ENCODE measurements at places on chromosomes 5 and 9. TPM values are rescaled to one million over a fixed set of nuclear protein-coding genes. Genes with fewer than 3 reads are reported as not detected.

Gene IER5L
- total RNA-seq: 0.92 TPM

Gene DBH
- total RNA-seq: not detected

Gene ZNF608
- total RNA-seq: 27.4 TPM

Gene FOXD4L6
- total RNA-seq: not detected

Gene ACOT12
- total RNA-seq: not detected

Gene PTCD2
- total RNA-seq: 13.2 TPM

Gene CSF2
- total RNA-seq: not detected

DNA sequence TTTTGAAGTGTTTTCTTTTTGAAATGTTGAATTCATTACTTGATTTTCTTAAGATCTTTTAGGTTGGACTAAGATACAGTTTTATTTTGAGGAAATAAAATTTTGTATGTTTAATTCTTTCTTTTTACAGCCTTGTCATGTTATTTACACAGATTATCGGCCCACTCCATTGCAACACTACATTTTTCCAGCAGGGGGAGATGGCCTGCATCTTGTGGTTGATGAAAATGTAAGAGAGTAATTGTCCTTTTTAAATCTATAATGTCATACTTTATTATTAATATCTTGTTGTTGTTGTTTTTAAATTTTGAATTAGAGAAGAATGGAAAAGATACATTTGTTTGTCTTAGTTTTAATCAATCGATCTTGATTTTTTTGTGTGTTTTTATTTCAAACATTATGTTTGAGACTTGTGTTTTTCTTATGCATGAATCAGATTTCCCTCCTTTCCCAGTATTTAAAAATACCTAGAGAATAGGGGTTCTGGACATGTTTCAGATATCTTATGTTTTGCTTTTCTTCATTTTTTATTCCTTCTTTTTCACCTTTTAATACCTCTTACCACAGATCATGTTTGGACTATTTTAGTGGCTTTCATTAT, 36.7 kb downstream of the MTREX start:
- DNase-seq: no peak
- no peak overlapping the region for H3K4me3 ChIP-seq
- H3K27ac ChIP-seq: no peak overlapping the region
- no peaks in the 10 kb centered on the region for H3K4me1 ChIP-seq
- peaks cover 56% of the 10 kb centered on the region for H3K36me3 ChIP-seq
- no peaks in the 10 kb centered on the region for H3K27me3 ChIP-seq

DNA sequence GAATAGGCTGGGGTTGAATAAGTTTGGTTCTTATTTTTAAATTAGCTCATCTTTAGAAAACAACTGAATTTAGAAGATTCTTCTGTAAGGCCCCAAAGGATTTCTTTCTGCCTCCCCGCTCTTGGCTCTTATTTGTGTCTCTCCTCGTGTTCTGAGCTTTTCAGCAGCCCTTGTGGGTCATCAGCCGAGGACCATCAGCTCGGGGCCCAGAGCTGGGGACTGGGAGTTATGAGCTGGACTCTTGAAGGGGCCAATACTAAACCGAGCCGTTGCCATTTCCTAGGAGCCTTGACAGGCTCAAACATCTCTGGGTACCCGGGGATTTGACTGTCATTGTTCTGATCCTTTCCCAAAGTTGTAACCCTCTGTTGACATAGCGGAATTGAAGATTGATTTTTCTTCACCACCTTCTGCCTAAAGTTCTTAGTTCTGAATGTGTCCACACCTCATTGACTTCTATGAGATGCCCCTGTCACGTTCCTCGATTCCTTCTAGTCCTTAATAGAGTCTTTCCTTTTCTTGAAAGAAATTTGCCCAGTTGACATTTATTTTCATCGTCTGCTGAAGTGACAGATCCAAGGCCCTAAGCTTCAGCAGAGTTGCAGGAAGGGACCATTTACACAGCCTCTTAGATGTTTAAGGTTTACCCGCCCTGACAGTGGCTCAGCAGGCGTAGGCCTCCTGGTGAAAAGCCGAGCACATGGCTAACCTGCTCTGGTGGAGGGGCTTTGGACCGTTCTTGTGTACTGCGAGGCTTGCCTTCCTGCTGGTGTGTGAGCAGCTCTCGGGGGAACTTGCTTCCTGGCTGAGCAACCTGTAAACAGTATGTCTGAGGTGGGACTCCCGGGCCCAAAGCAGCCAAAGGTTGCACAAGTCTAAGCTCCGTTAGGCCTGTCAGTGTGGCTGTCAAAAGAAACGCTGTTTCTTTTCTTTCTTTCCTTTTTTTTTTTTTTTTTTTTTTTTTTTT, 24.0 kb downstream of the ABL1 start:
- H3K36me3 ChIP-seq: no peaks in the 10 kb centered on the region
- H3K27me3 ChIP-seq: no peaks in the 10 kb centered on the region
- peaks cover 19% of the 10 kb centered on the region for H3K4me1 ChIP-seq
- peak overlapping the region; percentile 71 for H3K27ac ChIP-seq

DNA sequence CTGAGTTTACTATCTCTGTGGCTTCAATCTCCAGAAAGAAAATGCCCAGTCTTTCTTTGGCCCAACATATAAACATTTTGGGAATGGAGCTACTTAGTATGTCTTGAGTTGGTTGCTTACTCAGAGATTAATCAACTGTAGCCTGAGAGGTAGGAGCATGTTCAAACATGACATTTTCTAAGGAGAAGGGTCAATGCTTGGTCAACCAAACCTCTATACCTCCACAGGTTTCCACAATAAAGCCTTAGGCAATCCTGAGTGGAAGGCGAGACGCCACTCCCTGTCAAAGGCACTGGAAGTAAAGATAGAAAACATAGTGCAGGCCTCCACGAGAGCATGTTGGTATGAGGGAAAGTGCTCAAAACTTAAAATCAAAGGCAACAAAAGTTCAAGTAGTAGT, 411.4 kb downstream of the KCTD16 start:
- no peaks in the 10 kb centered on the region for H3K36me3 ChIP-seq
- H3K27me3 ChIP-seq: no peaks in the 10 kb centered on the region
- no peak overlapping the region for H3K4me3 ChIP-seq
- H3K27ac ChIP-seq: no peak overlapping the region

- H3K4me1 ChIP-seq: no peaks in the 10 kb centered on the region
- no peaks in the 10 kb centered on the region for H3K36me3 ChIP-seq
- DNase-seq: no peak
- no peak overlapping the region for H3K27ac ChIP-seq
These were observed 11.8 kb upstream of the ADAMTS2 start for GRCh38 chr5:179357031-179357430.

GRCh38 chr9:127847833-127848755, 6.4 kb downstream of the ENG start:
- H3K4me3 ChIP-seq: no peak overlapping the region
- H3K27me3 ChIP-seq: no peaks in the 10 kb centered on the region
- peaks cover 25% of the 10 kb centered on the region for H3K4me1 ChIP-seq

DNA sequence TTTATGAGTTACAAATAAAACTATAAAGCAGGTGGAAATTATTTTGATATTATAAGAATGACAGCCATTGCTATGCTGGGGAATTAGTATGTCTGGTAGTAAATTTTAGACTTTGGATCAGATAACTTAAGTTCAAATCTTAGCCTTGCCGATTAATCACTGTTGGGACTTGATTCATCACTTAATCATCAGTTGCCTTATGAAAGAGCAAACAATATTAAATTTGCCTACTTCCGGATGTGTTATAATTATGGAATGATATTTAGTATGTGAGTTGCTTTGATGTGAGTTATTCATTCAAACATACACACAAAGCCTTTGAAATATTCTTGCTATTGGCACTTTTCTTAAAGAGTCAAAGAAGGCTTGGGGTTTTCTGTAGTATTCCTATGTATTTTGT, 717.7 kb downstream of the BRINP1 start:
- H3K27ac ChIP-seq: no peak overlapping the region
- no peak for DNase-seq
- no peak overlapping the region for H3K4me3 ChIP-seq
- no peaks in the 10 kb centered on the region for H3K4me1 ChIP-seq
- no peaks in the 10 kb centered on the region for H3K36me3 ChIP-seq
- no peaks in the 10 kb centered on the region for H3K27me3 ChIP-seq

- H3K27ac ChIP-seq: no peak overlapping the region
- H3K27me3 ChIP-seq: no peaks in the 10 kb centered on the region
- H3K4me3 ChIP-seq: no peak overlapping the region
- no peaks in the 10 kb centered on the region for H3K36me3 ChIP-seq
- H3K4me1 ChIP-seq: peaks cover 17% of the 10 kb centered on the region
These were observed 72.9 kb downstream of the ARSB start for GRCh38 chr5:78912085-78912771.

- no peaks in the 10 kb centered on the region for H3K27me3 ChIP-seq
- H3K4me3 ChIP-seq: no peak overlapping the region
- H3K4me1 ChIP-seq: peaks cover 5% of the 10 kb centered on the region
These were observed 95.9 kb upstream of the TNC start for GRCh38 chr9:115213818-115214334.

DNA sequence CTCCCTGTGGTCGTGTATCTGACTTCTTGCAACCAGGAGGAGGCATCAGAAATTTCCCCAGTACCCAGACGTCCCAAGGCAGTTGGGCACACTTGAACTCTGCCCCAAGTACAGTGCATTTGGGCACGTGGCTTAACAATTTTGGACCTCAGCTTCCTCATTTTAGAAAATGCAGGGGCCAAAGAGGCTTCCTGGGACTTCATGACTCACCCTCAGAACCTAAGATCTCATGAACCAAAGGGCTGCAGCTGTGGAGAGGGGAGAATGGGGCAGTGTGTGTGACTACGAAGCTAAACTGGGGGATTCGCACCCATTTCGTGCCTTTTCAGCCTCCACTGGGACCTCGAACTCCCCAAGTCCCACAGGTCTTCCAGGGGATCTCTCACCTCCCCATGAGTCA, 59.2 kb downstream of the SYK start:
- no peak overlapping the region for H3K27ac ChIP-seq
- H3K4me1 ChIP-seq: no peaks in the 10 kb centered on the region
- H3K27me3 ChIP-seq: no peaks in the 10 kb centered on the region
- DNase-seq: no peak
- no peak overlapping the region for H3K4me3 ChIP-seq

GRCh38 chr5:76177978-76178377, 94.8 kb downstream of the SV2C start:
- H3K27me3 ChIP-seq: no peaks in the 10 kb centered on the region
- no peak for DNase-seq
- H3K4me3 ChIP-seq: no peak overlapping the region
- no peak overlapping the region for H3K27ac ChIP-seq
- H3K4me1 ChIP-seq: no peaks in the 10 kb centered on the region
- H3K36me3 ChIP-seq: no peaks in the 10 kb centered on the region

DNA sequence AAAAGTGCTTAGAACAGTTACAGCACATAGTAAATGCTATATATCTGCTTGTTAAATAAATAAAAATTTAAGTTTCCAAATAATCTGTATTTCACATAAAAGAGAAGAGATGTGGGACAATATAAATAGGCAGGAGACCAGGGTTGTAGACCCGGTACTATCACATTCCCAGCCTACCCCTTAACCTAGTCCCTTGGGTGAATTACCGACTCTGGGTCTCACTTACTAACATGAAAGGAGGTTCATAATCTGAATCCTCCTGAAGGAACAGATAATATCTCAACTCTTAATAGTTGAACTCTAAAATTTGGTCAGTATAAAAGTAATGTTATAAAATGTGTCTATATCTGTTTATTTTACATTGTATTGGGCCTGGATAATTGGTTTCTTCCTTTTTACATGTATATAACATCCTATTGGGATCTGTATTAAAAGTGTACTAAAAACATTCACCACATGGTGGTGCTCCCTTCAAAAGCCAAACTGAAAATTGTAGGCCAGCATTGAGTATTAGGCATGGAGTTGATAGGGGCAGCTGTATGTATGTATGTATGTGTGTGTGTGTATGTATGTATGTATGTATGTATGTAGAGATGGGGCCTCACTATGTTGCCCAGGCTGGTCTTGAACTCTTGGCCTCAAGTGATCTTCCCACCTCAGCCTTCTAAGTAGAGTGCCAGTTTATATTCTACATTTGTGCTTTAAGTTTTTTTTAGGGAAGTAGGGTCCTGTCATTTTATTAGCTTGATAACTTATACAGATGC, 64.2 kb upstream of the ABL1 start:
- H3K27ac ChIP-seq: no peak overlapping the region
- DNase-seq: no peak
- H3K4me1 ChIP-seq: peaks cover 10% of the 10 kb centered on the region

GRCh38 chr5:7576023-7576715, 180.2 kb downstream of the ADCY2 start:
- H3K27me3 ChIP-seq: no peaks in the 10 kb centered on the region
- H3K4me1 ChIP-seq: peaks cover 28% of the 10 kb centered on the region
- H3K36me3 ChIP-seq: no peaks in the 10 kb centered on the region
- H3K4me3 ChIP-seq: no peak overlapping the region
- peak overlapping the region; percentile 34 for H3K27ac ChIP-seq

GRCh38 chr5:98816582-98817222, 43.2 kb downstream of the RGMB start:
- DNase-seq: no peak
- no peak overlapping the region for H3K27ac ChIP-seq
- H3K4me1 ChIP-seq: no peaks in the 10 kb centered on the region
- H3K4me3 ChIP-seq: no peak overlapping the region
- no peaks in the 10 kb centered on the region for H3K36me3 ChIP-seq

- H3K4me3 ChIP-seq: peak within 1 kb of the TSS; percentile 79
- H3K27me3 ChIP-seq: no peaks in the 10 kb centered on the region
- no peaks in the 10 kb centered on the region for H3K36me3 ChIP-seq
- H3K27ac ChIP-seq: peak within 1 kb of the TSS; percentile 91
- DNase-seq: peak; percentile 72
These were observed at the start of gene RUSC2 for GRCh38 chr9:35489313-35490154. RUSC2 (plus strand) TSS chr9:35490111; CDS start chr9:35546522, 56,411 bp downstream.

GRCh38 chr5:104599726-104600125, 1037.1 kb upstream of the NUDT12 start:
- H3K27me3 ChIP-seq: no peaks in the 10 kb centered on the region
- H3K27ac ChIP-seq: no peak overlapping the region
- no peak for DNase-seq
- H3K36me3 ChIP-seq: no peaks in the 10 kb centered on the region
- no peaks in the 10 kb centered on the region for H3K4me1 ChIP-seq

- DNase-seq: no peak
- no peaks in the 10 kb centered on the region for H3K36me3 ChIP-seq
- no peak overlapping the region for H3K27ac ChIP-seq
- H3K4me3 ChIP-seq: no peak overlapping the region
- no peaks in the 10 kb centered on the region for H3K4me1 ChIP-seq
These were observed 229.3 kb downstream of the SLF1 start for GRCh38 chr5:94847726-94848125.

- H3K4me3 ChIP-seq: no peak overlapping the region
- H3K27ac ChIP-seq: no peak overlapping the region
- no peaks in the 10 kb centered on the region for H3K4me1 ChIP-seq
- no peaks in the 10 kb centered on the region for H3K27me3 ChIP-seq
These were observed 24.2 kb downstream of the AGXT2 start for GRCh38 chr5:35023391-35024178.

- H3K4me3 ChIP-seq: no peak overlapping the region
- H3K27ac ChIP-seq: no peak overlapping the region
- no peak for DNase-seq
- H3K27me3 ChIP-seq: peaks cover 12% of the 10 kb centered on the region
- H3K36me3 ChIP-seq: no peaks in the 10 kb centered on the region
These were observed 69.3 kb downstream of the KCNIP1 start for GRCh38 chr5:170573114-170573513.

All from gastrocnemius medialis (tissue), 4 donors.